ENCODE measurements at places on chromosomes 3 and 15. TPM values are rescaled to one million over a fixed set of nuclear protein-coding genes. Genes with fewer than 3 reads are reported as not detected.

Gene TRH
- not detected for total RNA-seq

Gene MYZAP
- total RNA-seq, result 0.91 TPM

Gene CASR
- not detected for total RNA-seq

Gene ACSBG1
- 0.31 TPM for total RNA-seq

Gene TCTA
- total RNA-seq, result 25.1 TPM

Gene ZFYVE19
- total RNA-seq, result 19.2 TPM

Gene WDR5B
- total RNA-seq, result 3.5 TPM

Gene C2CD4A
- 0.17 TPM for total RNA-seq

Gene GP9
- not detected for total RNA-seq

Gene PP2D1
- total RNA-seq, result not detected
